ENCODE measurements at places on chromosomes 6 and 20.

- peak; percentile 85 for DNase-seq
Observed at GRCh38 chr6:30769088-30769852, 24.9 kb upstream of the IER3 start.

DNA sequence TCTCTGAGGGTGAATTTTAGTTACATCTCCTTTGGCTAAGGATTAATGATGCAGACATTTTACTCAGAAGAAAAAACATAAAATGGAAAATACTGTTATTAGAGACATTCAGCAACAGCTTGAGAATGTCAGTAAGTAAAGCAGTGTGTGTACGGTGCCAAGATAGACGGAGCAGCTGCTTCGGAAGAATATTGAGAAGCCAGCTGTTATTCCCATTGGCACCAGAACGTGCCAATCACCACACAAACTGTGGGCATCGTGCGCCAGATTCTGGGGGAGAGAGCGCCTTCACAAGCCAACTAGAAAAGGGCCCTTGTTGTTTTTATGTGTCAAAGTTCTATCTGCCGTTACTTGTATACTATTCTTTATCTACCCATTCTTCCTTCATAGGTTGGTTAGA lies 163.4 kb downstream of the MTFR2 start:
- DNase-seq = no peak

- no peak for DNase-seq
Observed at GRCh38 chr6:113591896-113592827, 265.0 kb upstream of the MARCKS start.

DNA sequence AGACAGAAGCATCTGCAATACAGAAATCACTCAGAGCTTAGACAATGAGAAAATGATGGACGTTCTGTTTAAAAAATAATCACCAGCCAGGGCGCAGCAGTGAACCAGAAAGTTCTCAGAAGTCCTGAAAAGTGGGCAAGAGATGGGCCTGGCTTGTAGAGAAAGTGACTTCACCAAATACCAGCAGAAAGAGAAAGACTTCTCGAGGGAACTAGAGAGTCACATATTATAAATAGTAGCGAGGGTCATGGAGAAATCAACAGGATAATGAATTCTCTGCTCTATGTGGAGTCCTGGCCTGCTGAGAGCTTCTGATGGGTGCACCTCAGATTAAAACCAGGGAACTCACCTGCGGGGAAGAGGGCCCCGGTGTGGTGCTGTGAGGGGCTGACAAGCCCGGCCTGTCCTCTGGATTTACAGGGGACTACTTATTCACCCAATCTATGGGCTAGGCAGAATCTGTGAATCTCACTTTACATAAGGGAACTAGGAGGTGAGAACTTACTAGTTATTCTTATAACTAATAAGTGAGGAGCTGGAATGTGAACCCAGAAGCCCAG lies 5.6 kb upstream of the RAMACL start:
- DNase-seq = no peak

GRCh38 chr20:20547876-20548266 lies 164.6 kb downstream of the RALGAPA2 start:
- no peak for DNase-seq

DNA sequence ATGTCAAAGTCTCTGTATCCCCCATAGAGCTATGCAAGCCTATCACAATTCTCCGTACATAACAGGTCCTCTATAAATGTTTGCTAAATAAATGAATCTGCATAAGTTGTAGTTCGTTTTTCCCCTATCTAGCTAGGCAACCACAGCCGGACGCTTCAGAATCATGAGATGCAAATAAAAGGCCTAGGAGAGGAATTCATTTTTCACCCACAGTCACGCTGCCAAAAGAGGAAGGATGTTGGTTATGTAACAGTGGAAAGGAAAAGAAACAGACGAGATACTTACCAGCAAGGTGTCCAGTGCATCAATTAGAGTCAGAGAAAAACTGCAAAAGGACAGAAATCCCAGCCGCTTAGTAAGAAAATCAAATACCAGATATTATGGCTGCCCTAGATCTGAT lies 2.4 kb downstream of the EDEM2 start:
- DNase-seq = no peak

- no peak for DNase-seq
Observed at GRCh38 chr6:44301106-44301505, 12.0 kb downstream of the AARS2 start.

DNA sequence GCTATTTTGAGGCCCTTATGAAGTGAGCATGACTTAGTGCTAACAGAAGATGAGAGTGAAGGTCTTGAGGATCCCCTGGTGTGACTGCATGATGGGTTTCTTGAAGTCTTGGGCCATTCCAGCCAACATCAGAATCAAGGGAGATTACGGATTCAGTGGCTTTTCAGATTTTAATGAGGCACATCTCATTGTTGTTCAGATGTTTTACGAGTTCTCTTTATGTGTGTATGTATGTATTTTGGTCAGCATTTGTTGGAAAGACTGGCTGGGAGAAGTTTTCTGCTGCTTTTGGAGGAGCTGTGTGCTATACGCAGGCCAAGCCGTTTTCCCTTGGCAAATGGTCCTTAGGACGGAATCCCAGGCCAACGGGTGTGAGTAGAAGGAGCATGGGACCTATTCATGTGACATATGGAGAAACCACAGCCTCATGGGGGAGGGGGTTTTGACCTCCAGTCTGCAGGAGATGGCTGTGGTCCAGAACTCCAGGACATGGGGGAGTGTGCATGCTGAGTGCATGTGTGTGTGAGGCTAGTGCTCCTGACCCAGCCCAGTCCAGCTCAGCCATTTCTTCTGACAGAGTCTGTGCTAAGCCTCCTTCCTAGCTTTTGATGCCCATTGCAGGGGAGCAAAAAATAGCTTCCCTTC lies 35.3 kb downstream of the CHMP4B start:
- DNase-seq = no peak

DNA sequence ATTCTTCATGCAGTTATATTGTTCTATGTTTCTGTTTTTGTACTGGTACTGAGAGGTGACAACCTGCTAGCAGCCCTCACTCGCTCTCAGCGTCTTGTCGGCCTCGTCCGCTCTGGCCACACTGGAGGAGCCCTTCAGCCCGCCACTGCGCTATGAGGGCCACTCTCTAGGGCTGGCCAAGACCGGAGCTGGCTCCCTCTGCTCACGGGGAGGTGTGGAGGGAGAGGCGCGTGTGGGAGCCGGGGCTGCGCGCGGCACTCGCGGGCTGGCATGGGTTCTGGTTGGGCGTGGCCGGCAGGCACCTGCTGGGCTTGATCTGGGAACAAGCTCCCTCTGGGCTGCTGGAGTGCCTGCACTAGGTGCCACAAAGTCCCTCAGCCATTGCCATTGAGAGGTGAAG lies 1323.8 kb upstream of the EYS start:
- no peak for DNase-seq

DNA sequence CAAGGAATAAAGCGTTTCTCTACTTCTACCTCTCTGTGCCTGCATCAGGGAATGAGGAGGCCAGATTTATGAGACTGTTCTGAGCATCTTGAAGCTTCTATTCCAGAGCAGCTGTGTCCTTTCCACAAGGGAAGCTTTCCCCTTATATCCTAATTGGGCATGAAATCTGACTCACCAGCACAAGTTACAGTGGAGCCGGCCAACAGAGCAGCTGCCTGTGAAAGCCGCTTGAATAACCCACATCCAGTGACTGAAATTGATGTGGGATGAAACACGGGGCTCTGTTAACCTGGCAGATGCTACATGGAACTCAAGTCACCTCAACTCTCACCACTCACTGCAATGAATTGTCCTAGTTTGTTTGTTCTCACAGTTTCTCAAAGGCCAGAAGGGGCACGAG lies 400.3 kb downstream of the TFAP2A start:
- DNase-seq = no peak

DNA sequence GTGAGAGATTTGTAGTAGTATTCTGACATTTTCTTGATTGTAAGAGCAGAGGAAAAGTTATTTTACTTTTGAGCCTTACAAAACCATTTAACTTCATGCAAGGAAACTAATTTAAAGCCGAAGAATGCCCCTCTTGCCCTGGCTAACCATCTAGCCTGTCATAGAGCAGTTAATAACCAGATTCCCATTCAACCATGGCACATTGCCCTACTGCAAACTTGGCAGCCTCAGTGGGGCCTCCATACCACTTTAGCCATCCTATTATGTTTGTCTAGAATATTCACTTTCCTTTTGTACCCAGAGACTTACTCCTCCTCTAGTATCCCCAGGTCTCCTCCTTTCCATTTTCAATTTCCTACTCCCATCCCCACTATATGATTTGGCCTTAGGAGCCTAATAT lies 230.9 kb downstream of the TBC1D7 start:
- no peak for DNase-seq

DNA sequence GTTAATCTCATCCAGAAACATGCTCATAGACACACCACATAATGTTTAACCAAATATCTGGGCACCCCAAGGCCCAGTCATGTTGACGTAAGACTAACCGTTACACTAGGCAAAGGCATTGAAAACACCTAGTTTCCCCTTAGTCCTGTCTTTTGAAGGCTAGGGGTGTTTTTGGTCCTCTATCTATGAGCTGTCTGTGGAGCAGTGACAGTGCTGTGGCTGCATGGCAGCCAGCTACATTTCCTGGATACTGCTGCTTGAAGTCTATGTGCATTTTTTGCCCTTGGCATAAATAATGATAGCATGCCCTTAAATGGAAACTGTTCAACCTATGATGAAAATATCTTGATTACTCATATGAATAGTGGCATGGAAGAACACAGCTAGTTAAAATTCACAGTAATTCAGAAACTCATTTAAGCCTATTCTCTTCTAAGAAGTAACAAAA lies 18.6 kb downstream of the FARS2 start:
- no peak for DNase-seq

DNA sequence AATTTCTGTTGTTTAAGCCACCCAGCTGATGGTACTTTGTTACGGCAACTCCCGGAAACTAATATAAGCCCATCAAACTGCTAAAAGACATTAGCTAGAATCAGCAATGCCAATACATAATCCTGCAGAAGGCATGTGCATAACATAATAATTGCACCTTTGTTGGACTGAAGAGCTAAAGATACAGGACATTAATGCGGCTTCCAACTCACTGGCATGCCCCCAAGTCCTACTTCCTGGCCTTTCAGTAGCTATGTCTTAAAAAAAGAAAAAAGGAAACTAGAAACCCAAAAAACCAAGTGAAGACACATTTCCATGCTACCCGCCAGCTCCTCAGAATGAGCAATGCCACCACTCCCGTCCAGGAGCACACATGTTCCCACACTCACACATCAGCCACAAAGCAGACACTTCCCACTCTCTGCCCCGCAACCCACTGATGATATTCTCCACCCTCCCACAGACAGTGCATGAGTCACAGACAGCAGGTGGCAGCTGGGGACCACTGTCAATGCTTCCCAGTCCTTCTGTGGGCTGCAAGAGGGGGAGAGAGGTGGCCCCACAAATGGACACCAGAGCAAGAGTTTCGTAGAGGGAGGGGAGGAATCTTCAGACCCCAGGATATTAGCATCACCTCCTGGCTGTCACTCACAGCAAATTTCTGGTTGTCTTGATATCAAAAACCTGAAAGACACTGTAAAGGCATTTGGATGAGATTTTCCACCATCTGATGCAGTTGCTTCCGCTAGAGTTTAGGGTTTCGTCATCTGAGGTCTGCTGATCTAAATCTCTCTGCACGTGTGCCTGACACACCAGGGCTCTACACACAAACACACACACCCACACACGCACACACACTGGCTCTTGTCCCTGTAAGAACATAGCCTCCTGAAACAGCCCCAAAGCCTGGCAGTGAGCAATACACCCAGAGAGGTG lies 32.8 kb downstream of the GFOD1 start:
- peak; percentile 65 for DNase-seq

DNA sequence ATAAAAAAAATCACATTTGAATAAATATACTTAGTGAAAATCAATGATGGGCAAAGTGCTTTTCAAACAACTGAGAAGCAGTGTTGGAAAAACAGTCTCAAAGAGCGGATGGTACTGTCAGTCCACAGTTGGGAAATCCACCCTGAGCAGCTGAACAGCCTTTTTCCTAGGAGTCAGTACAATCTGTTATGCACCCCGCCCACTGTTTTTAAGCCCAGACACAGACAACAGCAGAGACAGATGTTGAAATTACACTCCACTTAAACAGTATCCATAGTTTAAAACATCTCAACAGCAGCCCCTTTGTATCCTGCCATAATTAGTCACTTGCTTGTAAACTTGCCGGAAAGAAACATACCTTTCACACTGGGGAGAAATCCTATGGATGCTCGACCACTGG lies 372 bp downstream of the KIAA0408 start:
- DNase-seq = no peak

- DNase-seq = no peak
Observed at GRCh38 chr6:56380476-56380875, 133.1 kb upstream of the COL21A1 start.

GRCh38 chr6:13274707-13275434 lies 53.5 kb downstream of the TBC1D7 start:
- no peak for DNase-seq

GRCh38 chr20:32449057-32449889 lies 91.1 kb downstream of the ASXL1 start:
- DNase-seq = no peak

DNA sequence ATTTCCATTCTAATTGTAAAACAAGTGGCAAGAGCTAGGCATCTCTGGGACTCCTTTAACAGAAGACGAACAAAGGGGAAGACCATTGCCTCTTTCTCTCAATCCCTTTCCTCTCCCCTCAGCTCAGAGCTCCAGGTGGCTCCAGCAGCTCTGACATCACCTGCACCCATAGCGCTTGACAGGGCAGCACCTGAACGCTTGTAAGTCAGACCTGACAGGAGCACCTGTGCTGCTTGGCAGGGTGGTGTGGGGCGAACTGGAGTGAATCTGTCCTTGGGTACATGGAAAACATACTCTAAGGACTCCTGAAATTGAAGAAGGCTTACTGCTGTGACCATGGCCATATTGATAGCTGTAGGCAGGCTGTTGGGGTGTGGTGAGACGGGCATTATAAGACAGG lies 409.5 kb upstream of the AGPAT4 start:
- no peak for DNase-seq

- no peak for DNase-seq
Observed at GRCh38 chr20:16548068-16548672, 25.1 kb downstream of the KIF16B start.

DNA sequence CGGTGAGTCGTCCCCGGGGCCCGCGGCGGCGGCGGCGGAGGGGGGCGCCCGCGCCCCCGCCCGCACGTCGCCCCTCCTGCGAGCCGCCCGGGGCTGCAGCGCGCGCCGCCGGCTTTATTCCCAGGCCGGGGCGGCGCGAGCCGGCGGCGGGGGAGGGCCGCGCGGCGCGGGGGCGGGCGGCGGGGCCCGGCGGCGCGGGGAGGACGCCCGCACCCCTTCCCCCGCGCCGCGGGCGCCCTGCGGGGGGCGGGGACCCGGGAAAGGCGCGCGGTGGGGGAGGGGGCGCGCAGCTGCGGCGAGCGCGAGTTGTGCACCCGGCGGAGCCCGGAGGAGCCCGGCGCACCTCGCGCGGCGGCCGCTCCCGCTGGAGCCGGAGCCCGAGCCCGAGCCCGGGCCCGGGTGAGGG lies 646 bp downstream of the HMGA1 start:
- peak; percentile 62 for DNase-seq

GRCh38 chr20:54820392-54820791 lies 345.0 kb downstream of the DOK5 start:
- no peak for DNase-seq
